ENCODE measurements at places on chromosomes 16 and 17.

DNA sequence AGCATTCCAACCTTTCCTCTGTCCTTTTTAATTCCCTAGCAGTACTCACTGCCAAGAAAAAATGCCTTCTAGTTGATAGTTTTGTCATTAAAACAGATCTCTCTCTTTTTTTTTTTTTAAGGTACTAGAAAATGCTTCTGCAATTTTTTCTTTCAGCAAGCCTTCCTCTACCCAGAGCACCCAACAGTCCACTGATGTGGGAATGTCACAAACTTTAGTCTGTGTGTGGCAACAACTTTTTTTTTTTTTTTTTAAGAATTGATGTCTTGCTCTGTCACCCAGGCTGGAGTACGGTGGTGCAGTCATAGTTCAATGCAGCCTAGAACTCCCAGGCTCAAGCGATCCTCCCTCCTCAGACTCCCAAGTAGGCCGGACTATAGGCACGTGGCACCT, 34.7 kb downstream of the CDRT15 start:
- DNase-seq, result no peak

- DNase-seq, result no peak
Measured at GRCh38 chr17:68511254-68511670, 968 bp upstream of the PRKAR1A start.

DNA sequence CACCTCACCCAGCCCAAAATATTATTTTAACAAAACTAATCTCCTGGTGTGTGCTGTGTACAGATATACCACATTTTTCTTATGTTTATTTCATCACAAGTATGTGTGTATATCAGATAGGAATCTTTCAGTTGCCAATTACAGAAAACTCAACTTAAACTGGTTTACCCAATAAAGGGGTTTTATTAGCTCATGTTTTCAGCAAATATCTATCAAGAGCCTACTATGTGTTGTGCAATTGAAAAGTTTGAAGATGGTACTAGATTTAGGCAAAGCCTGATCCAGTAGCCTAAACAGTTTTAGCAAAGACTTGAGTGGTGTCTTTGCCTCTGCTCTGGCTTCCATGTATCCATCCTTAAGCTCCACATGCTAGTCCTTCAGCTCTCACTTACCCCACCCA, 45.1 kb upstream of the LYRM9 start:
- no peak for DNase-seq

GRCh38 chr16:26712876-26713275, 353.9 kb upstream of the C16orf82 start:
- no peak for DNase-seq

DNA sequence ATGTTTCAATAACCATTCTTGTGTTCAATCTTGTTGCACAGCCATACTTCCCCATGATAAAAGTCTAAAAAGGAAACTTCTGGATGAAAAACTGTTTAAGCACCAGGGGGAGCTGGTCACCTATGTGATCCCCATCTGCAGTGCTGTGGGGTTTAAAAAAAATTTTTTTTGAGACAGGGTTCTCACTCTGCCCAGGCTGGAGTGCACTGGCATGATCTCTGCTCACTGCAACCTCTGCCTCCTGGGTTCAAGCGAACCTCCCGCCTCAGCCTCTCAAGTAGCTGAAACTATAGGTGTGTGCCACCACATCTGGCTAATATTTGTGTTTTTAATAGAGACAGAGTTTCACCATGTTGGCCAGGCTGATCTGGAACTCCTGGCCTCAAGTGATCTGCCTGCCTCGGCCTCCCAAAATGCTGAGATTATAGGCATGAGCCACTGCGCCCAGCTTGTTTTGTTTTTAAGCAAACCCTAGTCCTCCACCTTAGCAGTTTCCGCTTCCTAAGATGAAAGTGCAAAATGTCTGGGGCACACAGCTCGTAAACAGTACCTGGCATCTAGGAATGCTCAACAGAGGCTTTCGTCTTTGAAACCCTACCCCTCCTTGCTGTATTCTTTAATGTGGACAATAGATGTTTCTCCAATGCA, 25.4 kb downstream of the DNAJA2 start:
- peak; percentile 13 for DNase-seq

DNA sequence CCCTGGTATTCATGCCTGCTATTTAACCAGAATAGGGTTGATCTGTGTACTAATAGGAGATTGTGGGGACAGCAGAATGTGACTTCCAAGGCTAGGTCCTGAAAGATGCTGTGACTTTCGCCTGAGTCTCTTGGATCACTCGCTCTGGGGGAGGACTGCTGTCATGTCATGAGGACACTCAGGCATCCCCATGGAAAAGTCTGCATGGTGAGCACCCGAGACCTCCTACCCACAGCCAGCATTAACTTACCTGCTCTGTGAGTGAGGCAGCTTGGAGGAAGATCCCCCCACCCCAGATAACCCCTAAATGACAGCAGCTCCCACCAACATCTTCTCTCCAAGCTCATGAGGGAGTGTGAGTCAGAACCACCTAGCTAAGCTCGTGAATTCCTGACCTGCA, 30.3 kb upstream of the C16orf78 start:
- DNase-seq, result no peak

- no peak for DNase-seq
Measured at GRCh38 chr17:72538901-72539352, 418.1 kb downstream of the SOX9 start.

- DNase-seq, result no peak
Measured at GRCh38 chr17:29390851-29391631, 878 bp downstream of the TAOK1 start.

DNA sequence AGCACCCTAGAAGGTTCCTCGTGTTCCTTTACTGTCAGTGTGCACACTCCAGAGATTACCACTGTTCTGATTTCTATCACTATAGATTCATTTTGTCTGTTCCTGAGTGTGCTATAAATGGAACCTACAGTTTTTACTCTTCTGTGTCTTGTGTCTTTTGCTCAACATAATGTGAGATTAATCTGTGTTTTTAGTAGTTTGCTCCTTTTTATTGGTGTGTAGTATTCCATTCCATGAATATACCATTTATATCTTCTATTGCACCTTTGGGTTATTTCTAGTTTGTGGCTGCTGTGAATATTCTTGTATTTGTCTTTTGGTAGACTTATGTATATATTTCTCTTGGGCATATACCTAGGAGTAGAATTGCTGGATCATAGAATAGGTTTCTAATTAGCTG, 68.2 kb downstream of the AP2B1 start:
- DNase-seq, result no peak

- DNase-seq, result no peak
Measured at GRCh38 chr17:5580367-5580766, 3.9 kb downstream of the NLRP1 start.

GRCh38 chr17:59505610-59506276, 59.7 kb upstream of the DHX40 start:
- no peak for DNase-seq

DNA sequence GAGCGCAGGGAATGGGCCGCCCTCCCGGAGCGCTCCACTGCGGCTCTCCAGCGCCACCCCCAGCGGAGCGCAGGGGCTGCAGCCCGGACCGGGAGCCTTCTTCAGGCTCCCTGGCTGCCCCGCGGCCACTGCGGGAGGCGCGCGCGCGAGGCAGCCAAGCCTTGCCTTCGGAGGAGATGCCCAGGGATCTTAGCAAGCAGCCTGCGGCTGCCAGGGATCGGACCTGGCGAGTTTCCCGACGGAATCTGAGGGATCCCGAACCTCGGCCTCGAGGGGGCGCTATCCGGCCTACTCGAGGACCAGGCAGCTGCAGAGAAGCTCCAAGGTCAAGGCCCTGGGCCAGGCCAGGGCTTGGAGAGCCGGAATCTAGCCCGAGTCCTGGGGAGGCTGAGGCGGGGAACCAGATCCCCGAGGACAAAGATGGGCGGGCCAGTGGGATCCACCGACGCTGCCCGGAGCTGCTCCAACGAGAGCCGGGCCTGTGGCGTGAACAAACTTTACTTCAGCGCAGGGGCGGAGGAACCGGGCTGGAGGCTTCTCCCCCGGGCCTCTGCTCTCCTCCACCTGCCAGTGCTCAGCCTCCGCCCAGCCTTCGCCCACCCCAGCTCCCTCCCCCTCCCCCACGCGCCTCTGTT, at the start of gene IRX6:
IRX6 (plus strand) TSS at position 567 of the 635 bp plus-strand sequence. CDS start 889 bp downstream, outside the sequence.
- no peak for DNase-seq

DNA sequence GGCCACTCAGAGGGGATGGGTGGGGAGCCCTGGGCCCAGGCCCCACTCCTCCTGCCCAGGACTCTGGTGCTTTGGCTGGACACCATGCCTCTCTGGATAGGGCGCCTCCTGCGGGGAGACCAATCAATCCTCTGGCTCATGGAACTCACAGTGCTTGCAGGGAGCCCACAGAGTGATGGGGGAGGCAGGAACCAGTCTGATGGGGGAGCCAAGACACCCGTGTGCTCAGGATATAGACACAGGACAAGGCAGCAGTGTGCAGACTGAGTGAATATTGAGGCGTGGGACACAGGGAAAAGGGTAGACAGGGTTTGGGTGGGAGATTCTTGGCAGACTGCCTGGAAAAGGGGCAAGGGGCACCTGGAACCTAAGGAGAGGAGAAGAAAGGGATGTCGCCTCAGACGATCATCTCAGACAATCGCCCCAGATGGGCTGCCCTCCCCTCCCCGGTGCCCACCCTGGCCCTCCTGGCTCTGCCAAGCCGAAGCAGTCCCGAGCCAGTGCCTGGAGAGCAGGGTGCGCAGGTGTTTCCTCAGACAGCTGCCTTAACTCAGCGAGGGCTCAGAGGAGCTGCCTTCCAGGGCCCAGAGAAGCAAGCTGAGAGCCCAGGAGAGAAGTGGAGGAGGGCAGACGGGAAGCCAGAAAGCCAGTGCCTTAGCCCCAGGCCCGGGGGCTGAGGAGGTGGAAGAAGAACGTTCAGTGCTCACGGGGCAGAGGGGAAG, 37.4 kb upstream of the DLX4 start:
- no peak for DNase-seq

DNA sequence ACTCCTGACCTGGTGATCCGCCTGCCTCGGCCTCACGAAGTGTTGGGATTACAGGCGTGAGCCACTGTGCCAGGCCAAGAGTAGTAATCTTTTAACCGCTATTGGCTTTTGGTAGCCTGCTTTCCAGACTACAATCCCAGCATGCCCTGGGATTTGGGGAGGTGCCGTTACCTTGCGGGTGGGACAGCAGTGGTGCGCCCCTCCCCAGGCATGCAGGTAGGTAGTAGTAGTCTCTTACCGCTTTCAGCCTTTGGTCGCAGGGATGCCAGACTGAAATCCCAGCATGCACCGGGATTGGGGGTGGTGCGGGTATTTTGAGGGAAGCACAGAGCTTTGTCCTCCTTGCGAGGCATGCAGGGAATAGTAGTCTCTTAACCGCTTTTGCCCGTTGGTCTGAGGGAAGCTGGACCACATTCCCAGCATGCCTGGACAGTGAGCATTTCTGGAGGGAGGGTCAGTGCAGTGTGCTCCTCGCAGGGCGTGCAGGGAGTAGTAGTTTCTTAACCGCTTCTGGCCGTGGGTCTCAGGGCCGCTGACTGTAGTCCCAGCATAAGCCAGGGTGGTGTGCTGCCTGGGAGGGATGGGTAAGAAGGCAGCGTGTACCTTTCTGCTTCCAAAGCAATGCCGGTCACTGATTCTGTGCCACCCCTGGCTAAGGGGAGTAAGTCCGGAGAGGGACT, 1686.8 kb downstream of the TP53TG3F start:
- DNase-seq, result no peak

GRCh38 chr17:31078290-31078689, 16.5 kb upstream of the NF1 start:
- no peak for DNase-seq

DNA sequence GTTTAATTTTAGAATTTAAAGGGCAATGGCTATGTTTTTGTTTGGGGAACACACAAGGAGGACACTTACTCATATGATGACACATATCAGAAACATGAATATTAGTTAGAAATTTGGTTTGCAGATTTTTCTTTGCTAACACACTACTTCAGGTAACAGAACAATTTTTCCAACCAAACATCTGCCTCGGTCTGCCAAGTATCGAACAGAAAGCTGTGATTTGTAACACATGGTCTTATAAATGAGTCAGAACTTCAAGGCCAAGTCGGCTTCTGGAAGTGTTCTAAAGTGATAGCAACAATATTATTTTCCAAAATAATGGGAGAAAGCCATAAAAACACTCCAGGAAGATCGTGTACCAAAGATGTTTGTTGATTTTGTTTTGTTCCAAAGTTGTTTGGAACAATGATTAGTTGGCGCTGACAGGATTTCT, 75.9 kb upstream of the PMFBP1 start:
- no peak for DNase-seq

GRCh38 chr16:69482410-69482991, 58.1 kb downstream of the CYB5B start:
- DNase-seq, result no peak

DNA sequence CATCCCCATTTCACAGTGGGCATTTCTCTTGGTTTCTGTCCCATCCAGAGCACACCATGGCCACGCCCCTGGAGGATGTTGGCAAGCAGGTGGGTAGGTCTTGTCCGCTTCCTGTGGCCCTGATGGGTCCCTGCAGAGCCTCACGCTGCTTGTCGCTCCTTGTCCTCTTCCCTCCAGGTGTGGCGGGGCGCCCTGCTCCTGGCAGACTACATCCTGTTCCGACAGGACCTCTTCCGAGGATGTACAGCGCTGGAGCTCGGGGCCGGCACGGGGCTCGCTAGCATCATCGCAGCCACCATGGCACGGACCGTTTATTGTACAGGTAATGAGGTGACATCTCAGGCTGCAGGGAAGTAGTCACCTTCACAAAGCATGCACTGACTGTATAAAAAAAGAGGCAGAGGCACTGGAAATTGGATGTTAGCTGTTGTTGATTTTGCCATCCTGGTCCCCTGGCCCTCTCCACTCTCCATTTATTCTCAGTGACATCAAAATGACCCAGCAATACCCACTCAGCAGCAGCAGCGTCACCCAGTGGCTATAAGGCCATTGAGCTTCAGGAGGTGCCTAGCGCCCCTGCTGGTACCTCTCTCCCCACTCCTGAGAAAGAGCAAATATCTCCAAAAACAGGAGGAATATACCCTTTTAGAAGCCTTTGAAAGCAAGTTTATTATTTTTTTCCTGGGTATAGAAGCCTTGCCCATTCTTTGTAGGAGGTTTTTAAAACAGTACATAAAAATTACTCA, 13.7 kb downstream of the METTL22 start:
- DNase-seq, result no peak

- no peak for DNase-seq
Measured at GRCh38 chr16:80518436-80518835, 22.4 kb upstream of the DYNLRB2 start.

DNA sequence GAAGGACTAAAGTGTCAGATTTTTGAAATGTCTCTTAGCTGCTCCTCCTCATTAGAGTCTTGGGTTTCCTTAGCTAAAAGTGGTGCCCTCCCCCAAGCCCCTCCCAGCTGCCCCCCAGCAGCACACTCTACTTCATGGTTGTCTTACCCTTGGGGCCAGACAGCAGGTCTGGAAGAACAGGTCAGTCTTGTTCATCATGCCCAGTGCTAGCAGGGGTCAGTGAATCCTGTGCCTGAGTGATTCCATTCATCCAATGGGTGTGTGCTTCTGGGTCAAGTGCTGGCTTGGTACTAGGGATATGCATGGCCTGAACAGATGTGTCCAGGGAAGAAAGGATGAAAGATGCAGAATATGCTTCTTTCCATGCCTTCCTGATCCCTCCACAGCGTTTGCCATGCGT, 93.2 kb downstream of the GNAO1 start:
- no peak for DNase-seq

DNA sequence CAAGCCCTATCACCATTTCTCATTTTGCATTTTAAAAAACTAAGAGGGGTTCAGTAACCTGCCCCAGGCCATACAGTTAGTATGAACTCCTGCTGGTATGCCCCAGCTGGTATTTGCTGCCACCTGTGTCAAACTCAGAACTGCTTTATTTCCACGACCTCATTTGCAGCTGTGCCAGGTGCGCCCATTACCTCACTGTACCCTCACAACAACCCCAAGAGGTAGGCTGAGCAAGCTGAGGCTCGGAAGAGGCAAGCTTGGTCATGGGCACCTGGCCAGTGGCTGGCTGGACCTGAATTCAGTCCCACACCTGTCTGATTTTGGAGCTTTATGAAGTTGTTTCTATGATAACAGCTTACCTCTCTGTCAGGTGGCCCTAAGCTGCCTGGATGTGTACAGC, 7.6 kb downstream of the EPN2 start:
- DNase-seq, result no peak
